Activated T-cell treated with anti-CD3 and anti-CD28 coated beads, Interleukin-2, amount 50 U/mL, for 4 hours (primary cell): ENCODE measurements at places on chromosomes 3 and 15.
A peak's percentile ranks its signal among the peaks of the same experiment; 100 is the strongest.

DNA sequence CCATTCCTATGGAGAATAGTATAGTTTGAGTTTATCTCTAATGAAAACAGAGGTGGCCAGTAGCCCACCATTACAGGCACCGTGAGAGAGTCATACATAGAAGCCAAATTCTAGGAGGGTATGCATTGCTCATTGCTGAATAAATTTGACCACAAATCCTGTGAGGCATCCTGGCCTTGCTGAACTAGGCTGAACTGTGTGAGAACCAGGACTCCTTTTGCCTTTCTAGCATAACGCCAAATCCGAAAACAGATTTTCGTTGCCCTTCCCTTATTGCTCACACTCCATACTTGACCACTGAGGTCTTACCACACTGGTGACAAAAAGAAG is 50.4 kb downstream of the SLC2A2 start:
- no peak for DNase-seq

GRCh38 chr3:5187920-5188418 is 462 bp downstream of the EDEM1 start:
- DNase-seq, result peak; percentile 43

GRCh38 chr3:32257042-32257441 is 18.6 kb downstream of the CMTM8 start:
- DNase-seq, result no peak

GRCh38 chr3:1272546-1273265 is 179.9 kb downstream of the CNTN6 start:
- DNase-seq, result no peak

GRCh38 chr3:66485291-66485968 is 15.4 kb downstream of the LRIG1 start:
- DNase-seq, result no peak

DNA sequence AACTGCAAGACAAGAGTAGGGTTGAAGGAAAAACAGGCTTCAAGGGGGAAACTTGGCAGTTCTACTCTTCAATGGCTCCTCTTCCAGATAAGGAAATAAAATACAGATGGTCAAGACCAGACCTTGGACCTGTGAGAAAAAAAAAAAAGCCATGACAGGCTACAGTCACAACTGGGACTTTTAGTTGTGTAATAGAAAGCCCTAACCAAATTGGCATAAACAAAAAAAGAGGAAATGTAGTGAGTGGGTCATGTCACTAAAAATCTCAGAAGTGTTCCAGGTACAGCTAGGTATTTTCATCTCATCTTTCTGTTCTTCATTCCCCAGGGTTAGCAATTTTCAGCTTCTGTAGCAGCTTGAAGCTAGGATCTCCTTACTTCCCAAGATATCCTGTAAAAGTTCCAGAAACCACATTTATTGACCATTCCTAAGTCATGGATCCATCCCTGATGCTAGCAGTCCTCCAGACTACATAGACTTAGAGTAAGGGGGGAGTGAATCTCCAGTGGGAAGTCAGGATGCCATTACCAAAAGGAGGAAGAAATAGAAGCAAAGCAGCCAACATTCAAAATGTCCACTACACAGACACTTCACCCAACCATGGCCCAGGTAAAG is 61.0 kb upstream of the CSTA start:
- no peak for DNase-seq

DNA sequence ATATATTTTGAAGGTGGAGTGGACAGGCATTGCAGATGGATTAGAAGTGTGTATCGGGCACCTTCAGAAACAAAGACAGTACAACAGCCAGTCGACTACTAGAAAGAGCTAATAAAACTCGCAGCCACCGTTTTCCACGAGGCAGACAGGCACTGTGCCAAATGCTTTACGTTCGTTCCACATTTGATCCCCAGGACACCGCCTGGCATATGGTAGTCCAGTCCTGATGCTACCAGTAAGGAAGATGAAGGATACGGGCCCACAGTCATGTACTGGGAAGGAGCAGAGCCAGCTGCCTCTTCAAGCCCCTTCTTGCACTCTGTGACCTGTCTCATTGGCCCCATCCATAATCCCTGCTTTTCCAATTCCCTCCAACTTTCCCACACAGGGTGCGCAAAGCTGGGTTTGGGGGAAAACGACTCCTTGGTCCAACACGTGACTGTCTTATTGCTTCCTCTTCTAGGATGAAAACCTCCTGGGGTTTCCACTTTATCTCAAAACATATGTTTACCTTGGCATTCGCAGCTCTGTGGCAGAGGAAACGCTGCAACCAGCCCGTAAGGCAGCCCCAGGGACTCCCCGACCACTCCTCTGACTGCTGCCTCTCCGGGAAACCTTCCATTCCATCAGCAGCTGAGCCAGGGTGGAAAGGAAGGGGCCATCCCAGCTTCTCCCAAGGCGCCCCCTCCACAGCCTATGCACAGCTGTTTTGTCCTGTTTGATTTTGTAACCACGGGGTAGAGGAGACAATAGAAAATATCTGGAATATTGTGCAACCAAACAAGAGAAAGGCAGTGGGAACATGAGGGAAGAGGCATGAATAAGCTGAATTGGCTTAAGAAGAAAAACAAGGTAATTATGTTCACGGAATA is 107.4 kb downstream of the ADAMTS17 start:
- no peak for DNase-seq

DNA sequence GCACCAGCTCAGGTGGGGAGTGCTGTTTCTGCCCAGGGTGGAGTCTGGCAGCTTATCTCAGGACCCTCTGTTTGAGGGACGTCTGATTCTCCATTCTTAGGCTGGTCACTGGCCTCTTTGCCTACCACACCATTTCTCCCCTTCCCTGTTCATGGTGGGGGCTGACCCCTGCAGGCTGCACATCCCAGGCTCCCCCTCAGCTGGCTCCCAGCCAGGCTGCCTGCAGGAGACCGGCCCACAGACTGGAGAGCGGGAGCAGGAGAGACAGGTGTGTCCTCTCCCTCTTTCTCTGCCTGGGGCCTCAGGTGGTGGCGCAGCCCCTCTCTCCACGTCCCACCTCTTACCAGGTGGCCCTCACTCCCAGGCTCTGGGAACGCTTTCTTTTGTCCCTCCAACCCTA is 60.8 kb downstream of the RAB11A start:
- no peak for DNase-seq

DNA sequence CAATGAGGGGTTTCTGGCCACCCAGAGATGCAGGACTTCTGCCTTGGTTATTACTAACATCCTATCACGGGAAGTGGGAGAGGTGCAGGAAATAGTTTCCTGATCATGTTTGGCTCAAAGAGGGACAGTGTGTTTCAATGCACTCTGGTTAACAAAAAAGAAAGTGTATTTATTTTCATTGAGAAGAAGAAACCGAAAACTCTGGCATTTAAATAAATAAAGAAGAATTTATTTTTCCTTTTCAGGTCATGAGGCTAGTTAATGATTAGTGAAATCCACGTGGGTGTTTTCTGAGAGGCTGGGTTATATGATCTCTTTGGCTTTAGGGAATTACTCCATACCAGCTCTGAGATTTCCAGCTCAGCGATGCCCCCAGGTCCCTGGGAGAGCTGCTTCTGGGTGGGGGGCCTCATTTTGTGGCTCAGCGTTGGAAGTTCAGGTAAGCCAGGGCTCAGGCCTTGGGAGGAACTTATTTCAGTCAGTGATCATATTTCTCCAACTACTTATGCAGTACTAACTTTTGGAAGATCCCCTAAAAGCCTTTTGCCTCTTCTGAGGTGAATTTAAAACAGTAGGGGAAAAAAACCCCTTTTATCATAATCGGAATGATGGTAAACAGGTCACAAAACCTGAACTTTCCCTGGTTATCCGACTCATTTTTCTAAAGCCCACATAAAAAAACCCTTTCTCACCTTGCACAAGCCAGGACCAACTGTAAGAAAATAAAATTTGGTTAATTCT is at the start of gene PLA1A:
Gene PLA1A, plus strand, starts transcription at position 338 of the 741 bp plus-strand sequence. Its CDS starts 29 bp downstream, at position 367.
- DNase-seq, result no peak

- no peak for DNase-seq
These were observed 95.7 kb downstream of the LINGO1 start for GRCh38 chr15:77537006-77537405.

GRCh38 chr3:178479446-178479845 is 56.8 kb upstream of the KCNMB2 start:
- no peak for DNase-seq

DNA sequence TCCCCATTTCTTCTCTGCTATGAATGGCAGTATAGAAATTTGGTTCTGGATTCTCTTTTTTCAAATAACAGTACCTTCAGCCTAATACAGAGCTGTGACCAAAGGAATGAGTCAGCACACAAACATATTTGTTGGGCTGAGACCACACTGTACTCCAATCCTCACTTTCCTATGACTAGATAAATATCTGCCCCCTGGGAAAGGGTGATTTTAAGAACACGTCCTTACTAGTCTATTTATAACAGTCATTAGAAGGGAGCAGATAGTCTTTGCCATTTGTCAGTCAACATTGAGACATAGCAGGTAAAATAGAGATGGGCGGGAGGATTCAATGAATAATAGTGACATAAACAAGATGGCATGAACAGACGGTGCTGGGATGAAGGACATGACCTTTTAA is 461.3 kb downstream of the MCTP2 start:
- no peak for DNase-seq

- DNase-seq, result no peak
These were observed 14.3 kb upstream of the SPRED1 start for GRCh38 chr15:38238311-38238710.

GRCh38 chr15:63967616-63968015 is 78.7 kb downstream of the DAPK2 start:
- no peak for DNase-seq

DNA sequence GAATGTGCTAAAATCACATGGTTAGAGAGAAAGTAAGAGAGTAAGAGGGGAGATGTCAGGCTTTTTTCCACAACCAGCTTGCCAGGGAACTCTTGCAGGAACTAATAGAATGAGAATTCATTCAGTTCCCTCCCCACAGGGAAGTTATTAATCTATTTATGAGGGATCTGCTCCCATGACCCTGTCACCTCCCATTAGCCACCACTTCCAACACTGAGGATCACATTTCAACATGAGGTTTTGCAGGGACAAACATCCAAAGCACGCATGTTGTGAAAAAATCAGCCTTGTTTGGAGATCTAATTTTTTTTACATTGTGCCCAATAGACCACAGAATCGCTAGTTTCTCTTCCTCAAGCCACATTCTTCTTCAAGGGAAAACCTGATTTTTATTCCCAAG is 904.0 kb downstream of the TBL1XR1 start:
- no peak for DNase-seq
